ENCODE measurements at places on chromosomes 5 and 9.

DNA sequence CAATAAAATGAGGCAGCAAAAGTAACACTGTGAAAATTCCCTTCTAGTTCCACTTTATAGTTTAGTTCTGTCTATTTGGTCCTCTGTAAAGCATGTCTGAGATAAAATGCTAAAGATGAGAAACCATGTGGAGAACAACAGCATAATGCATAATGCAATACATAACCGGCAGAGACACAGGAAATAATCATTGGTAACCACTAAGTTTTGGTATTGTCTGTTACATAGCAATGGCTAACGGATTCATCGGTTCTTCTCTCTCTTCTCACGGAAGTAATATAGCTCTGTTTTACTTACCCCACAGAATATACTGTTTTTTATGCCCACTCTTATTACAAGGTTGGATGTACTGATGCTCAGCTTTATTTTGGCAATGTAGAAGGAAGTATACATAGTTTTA lies 158.9 kb downstream of the FAM174A start:
- no peak for DNase-seq

- DNase-seq = no peak
Observed at GRCh38 chr9:90053027-90053426, 448.2 kb downstream of the GADD45G start.

GRCh38 chr5:94523018-94523417 lies 95.4 kb downstream of the KIAA0825 start:
- DNase-seq = no peak

- no peak for DNase-seq
Observed at GRCh38 chr5:2020730-2021129, 138.0 kb upstream of the IRX4 start.

DNA sequence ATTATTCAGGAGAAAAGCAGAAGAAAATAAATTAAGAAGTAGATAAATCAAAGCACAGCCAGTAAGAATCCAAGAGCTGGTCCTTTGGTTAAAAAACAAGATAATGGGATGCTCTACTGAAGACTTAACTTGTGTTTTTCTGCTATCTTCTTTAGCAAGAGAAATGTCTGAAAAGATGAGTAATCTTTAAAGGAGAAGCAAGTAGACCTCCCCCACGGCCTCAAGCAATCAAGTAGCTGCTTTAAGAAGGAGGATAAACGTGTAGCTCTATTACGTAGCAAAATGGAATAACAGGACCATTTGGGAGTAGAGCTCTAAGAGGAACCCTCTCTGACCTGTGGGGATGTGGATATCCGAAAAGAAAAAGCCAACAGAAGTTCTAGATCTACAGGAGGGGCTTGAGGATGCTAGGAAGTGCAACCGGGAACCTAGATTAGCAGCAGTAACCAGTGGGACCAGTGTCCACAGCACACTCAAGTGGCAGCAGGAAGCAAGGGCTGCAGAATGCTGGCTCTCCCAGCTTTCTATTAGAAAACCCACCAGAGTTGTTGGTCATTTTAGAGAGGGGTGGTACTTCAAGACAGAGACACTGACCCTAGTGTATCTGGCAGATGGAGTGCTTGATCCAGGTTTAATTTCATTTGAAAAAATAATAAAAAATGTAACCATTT lies 185.4 kb downstream of the GABBR2 start:
- no peak for DNase-seq

GRCh38 chr9:100580257-100580656 lies 2.4 kb downstream of the CAVIN4 start:
- no peak for DNase-seq

- DNase-seq = no peak
Observed at GRCh38 chr5:124239572-124239971, 506.9 kb downstream of the ZNF608 start.
